ENCODE measurements at places on chromosomes 3 and 15. TPM values are rescaled to one million over a fixed set of nuclear protein-coding genes. Genes with fewer than 3 reads are reported as not detected.

Gene CAMK2N2
- total RNA-seq, result 24.6 TPM

Gene MEGF11
- 0.55 TPM for total RNA-seq

DNA sequence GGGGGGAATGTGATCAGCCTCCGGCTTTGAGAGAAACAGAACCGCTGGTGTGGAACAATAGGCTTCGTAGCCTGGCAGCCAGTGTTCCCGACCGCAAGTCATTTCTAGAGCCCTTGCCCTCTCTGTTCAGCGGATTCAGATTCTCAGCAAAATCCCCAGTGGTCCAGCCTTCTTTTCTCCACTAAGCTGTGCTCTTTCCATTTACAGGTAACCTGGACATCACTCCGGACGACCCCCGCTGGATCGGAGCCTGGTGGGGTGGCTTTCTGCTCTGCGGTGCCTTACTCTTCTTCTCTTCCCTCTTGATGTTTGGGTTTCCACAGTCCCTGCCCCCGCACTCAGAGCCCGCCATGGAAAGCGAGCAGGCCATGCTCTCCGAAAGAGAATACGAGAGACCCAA is 250.6 kb downstream of the SLCO3A1 start:
- DNase-seq, result no peak

DNA sequence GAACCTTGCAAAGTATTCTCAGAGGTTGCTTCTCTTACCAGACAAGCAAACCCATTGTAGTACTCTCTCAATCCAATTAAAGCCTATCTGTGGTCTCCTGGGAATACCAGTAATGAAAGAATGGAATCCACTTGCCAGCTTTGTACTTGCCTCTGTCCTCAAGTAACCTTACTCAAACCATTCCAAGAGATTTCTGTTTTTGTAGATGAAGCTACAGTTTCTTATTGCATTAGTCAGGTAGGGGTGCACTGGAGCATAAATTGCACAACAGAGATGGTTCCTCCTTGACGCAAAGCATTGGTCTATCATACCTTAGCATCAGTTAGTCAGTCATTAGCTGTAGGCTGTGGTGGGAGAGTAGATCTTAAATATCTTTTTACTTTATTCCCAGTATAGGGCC is 52.9 kb downstream of the BTLA start:
- DNase-seq, result no peak

GRCh38 chr3:136960838-136961836 is 3.4 kb downstream of the IL20RB start:
- no peak for DNase-seq

All from pancreas (tissue), 10 donors.